ENCODE measurements at places on chromosomes 2 and 18.

- DNase-seq = no peak
These were observed 16.0 kb downstream of the TBR1 start for GRCh38 chr2:161432107-161432506.

- DNase-seq = no peak
These were observed 14.3 kb upstream of the SCN2A start for GRCh38 chr2:165224941-165225340.

GRCh38 chr2:209662021-209662420 is 109.6 kb upstream of the UNC80 start:
- no peak for DNase-seq

GRCh38 chr2:69387770-69388481 is 899 bp upstream of the GFPT1 start:
- DNase-seq = no peak

DNA sequence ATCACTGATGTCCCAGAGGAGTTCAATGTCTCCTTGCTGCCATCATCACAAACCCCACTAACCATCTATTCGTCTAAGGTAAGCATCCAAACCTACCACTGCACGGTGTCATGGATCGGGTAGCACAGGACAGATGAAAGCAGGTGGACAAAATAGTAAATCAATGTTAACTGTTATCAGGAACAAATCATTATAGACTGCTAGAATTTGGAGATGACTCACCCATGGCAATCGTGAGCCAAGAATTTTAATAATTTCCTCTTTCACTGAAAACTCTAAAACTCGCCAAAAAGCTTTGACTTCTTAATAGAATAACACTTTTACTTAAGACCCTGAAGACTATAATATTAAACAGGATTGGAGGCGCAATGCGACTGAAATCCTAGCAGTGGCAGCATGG is 33.7 kb upstream of the BZW1 start:
- no peak for DNase-seq

DNA sequence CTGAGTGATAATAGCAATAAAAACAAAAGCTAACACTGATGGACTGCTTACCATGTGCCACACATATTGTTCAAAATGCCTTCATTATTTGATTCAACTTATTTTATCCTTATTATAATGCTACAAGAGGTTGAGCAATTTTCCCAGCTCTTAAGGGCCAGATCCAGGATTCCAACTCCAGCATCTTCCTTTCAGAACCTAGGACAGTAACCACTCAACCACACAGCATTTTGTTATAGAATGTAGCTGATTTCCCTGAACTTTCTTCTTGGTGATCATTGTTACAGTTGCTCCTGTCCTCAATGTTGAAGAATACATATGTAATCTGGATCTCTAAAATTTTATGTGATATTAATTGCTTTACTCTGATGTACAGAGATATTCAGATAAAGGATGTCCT is 341.7 kb downstream of the PIK3C3 start:
- DNase-seq = no peak

DNA sequence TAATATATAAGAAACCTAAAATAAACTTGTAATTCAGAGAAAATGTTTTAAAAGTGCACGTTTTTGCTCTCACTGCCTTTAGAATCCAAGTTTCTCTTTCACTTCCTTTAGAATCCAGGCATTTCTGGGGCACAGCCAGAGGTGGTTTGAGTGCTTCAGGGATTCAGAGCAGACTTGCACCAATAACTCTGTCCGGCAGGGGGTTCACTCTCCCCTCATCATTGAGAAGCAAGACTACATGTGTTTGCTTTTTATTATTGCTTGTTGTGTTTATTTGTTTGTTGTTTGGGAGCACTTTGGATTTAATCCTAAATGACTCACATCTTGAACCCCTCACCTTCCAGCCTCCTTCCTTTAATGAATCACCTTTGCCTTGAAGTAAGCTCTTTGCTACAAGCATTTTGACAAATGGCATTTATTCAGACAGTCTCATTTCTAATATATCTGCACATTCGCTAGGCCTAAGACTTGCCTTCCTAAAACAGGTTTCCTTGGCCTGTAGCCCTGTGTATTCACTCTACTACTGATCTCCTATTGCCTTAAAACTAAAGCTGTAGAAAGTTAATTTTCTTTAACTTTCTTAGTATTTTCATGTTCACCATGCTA is 233.5 kb upstream of the ATP5MC3 start:
- no peak for DNase-seq

DNA sequence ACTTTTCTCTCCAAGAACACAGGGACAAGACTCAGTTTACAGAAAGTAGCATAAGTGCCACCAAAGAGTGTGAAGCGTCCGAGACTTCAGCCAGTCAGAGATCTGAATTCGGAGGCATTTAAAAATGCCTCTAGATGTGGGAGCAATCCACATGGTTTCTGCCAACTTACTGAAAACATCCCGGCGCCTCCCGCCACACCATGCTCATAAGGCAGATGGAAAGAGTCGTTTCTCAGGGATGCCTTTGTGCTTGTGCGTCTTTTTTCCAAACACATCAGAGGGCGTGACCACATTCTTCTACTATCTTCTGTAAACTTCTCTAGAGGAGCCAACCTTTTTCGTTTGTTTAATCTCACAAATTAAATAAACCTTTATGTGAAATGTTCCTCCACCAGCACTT is 88.7 kb downstream of the NRP2 start:
- DNase-seq = no peak

DNA sequence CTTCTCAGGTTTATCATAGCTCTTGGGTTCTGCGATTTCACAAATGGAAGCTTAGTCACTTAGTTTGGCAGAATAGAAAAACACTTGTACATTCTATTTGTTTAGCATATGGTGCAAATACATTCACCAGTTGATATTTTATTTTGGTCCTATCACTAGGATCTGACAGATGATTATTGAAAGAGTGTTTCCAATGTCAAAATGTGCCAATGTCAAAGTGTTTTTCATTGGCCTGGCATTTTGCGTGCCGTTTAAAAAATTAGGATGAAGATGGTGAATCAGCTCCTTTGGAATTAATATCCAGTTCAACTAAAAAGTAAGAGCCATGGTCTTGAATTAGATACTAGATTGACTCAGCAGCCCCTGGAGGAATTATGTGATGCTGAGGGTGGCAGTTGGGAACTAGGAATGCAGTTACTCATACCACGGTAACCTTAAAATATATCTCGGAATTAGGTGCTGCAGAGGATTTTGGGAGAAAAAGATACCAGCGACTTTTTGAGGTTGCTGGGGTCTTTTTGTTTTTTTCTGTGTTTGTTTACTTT is 87.0 kb downstream of the SPHKAP start:
- DNase-seq = no peak

DNA sequence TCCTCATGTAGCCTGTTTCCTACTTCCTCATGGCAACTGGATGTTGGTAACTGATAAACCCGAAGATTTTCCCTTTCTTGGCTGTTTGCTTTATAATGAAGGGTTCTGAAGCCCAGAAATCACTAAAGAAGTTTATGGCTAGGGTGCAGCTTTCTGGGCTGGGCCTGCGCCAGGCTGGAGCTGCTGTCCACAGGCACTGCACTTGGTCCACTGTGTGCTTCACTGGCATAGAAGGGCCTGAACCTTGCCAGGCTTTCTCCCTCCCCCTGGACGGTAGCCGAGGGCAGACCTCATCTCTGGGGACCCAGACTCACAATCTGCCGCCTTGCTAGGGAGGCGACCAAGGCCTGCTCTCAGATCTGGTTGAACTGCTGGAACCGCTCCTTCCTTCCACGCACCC is 133.3 kb upstream of the SPRED2 start:
- no peak for DNase-seq

DNA sequence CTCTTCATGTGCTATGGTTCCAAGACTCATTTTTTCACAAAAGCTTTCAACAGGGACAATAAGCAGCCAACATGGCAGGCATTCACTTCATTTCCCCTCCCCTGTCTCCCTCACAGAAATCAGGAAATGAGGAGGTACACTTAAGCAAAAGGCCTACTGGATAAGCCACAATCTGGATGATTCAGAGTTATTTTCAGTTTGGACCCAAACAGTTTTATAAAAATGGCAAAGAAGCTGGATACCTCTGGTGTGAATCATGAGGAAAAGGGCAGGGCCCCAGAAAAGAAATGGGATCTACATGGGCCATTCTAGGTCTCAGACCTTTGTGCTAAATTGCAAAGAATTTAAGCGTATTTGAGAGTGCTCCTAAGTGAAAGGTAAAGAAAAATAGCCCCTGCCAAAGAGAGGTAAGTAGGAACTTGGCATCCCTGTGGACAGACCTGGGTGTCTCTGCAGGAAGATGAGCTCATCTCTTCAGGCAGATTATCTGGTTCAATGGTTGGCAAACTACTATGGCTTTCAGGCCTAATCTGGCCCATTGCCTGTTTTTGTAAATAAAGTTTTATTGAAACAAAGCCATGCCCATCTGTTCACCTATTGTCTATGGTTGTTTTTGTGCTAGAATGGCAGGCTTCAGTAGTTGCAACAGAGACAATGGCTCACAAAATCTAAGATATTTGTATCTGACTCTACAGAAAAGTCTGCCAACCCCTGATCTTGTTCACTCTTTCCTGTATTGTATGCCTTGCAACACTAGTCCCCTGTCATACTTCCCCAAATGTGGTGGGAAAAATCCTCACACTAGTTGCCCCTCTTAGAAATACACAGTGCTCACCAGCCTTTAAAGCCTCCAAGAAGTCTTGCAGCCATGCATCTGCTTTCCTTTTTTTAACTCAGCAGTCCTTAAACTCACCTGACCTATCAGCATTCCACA is 315.0 kb downstream of the ALK start:
- no peak for DNase-seq

- DNase-seq = no peak
These were observed 2.4 kb downstream of the CHRNA1 start for GRCh38 chr2:174761837-174762236.

DNA sequence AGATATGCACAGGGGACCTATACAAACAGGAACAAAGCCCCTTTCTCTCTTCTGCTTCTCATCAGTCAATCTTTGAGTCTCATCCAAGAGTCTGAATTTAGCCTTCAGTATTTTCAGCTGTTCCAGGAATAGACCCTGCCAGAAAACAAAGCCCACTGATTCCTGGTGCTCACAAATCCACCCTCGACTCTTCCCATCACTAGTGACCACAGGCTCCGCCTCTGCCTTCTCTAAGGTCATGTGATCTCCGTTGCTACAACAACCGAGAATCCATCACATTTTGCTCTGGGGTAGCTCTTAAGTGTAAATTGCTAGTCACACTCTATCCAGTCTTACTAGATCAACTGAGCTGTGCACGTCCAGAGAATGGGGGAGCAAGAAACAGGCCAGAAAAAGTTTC is 46.4 kb upstream of the SPTBN1 start:
- DNase-seq = peak; percentile 61

DNA sequence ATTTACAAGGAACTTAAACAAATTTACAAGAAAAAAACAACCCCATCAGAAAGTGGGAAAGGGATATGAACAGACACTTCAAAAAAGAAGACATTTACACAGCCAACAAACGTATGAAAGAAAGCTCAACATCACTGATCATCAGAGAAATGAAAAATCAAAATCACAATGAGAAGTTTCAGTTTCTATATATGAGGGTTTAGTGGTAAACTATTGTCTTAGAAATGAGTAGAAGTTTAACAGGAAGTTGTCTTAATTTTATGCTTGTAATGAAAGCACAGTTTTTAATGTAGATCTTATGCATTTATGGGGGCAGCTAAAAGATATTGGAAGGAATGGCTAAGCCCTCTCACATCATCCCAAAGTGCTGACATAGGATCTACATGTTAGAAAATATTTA is 325.4 kb downstream of the ERBB4 start:
- DNase-seq = no peak

- no peak for DNase-seq
These were observed 484 bp downstream of the AFF3 start for GRCh38 chr2:100141906-100142305.

- DNase-seq = no peak
These were observed 38.7 kb downstream of the PLEKHB2 start for GRCh38 chr2:131143803-131144202.

DNA sequence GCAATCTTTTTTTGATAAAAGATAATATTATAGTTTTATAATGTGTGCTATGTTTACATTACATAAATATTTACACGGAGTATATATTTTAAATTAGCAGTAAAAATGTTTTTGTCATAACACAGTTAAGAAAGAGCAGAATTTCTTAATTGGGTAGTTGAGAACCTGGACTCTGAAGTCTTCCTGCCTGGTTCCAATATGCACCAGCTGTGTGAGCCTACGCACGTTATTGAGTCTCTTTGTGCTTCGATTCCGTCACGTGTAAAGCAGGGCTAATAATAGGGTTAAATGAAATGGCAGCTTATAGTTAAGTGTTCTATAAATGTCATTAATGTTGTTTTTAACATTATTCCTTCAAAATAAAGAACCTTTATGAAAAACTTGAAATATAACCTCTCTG is 1.2 kb upstream of the CCDC88A start:
- no peak for DNase-seq

DNA sequence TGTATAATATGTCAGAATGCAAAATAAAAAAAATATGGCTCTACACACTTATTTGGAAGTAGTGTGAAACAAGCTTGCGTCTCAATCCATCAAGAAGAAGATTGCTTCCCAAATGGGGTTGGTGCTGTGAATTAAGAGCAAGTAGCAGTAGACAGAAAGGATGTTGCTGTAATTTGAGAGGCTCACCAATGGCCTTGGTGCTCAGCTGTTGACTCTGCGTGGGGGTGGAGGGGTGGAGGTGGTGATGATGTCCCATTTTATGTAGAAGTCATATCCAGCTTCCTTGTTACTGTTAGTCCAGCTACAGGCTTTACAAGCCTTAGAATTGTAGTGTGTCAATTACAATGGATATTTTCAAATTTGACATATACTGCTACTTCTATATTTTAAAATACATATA is 223.4 kb upstream of the RND3 start:
- no peak for DNase-seq

GRCh38 chr2:23690421-23691105 is 236.4 kb downstream of the ATAD2B start:
- DNase-seq = no peak

DNA sequence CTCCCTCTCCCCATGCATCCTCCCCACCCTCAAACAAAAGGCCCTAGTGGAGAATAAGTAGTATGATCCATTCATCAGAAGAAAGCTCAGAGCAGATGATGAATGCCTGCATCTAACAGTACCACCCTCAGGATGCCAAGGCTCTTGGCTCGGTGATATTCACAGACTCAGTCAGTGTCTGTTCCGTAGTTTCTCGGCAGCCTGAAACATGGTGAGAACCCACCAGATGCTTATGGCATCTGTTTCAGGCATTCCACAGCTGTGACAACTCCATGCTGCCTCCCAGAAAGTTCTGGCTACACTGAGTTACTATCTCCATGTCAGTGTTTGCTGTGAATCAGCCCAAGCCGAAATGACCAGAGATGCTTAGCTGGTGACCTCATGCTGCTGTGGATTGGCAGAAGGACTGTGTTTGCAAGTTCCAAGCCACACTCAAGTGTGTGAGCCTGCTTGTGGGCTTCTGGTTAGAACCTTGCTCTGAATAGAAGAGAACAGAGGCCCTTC is 83.9 kb downstream of the WDSUB1 start:
- no peak for DNase-seq

DNA sequence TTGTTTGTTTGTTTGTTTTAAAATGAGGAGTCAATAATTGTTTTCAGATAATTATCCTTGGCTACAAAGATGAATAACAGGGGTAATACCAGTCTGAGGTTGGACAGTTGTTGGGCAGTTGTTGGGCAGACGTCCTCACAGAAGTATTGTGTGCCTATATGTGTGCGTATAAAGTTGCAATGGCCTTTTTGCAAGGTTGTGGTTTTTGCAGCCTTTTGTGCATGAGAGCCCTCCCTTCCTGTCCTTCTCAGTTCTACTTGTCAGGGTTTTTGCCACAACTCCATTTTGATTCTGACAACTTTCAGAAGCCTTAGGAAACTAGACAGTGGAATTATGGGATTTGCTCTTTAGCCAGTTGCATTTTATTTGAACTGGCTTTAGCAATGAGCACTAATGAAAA is 6.0 kb upstream of the STK39 start:
- DNase-seq = no peak

GRCh38 chr18:6865251-6865650 is 135.7 kb downstream of the ARHGAP28 start:
- no peak for DNase-seq

All from amygdala (tissue), 56 donors.